SK-N-SH (cell line): ENCODE measurements at places on chromosomes 2 and 18.

DNA sequence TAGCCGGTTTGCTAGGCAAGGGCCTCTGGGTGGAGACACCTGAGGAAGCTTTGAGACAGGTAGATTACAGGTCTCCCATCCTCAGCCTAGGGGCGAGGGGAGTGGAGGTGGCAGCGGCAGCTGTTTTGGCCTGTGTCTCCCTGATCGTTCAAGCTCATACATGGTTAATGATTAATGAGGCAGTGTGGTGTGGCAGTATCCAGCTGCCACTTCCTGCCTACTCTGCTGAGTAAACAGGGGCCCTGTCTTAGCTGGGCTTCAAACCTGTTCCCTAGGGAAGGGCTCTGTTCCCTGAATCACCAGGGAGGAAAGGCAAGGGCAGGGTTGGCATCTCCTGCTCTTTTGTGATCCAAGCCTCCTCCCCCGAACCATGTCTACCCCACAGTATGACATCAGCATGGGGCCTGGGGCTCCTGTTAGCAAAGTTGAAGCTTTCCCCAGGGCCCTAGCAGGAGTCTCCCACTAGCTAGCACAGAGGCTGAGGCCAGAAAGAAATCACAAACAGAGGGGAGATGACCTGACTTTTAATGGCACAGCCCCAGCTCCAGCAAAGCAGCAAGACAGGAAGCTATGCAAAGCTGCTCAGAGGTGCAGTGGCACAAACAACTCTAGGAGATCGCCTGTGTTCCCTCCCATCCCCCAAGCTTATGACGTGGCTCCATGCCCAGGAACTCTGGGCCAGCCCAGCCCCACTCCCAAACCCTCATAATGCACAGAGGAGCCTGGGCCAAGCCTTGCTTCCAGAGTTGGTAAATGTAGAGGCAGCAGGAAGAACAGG lies 3.7 kb upstream of the TUBA4B start:
- H3K27me3 ChIP-seq = peaks cover 8% of the 10 kb centered on the region; the same call in 1 of the 2 replicates
- DNase-seq = no peak
- peaks cover 37% of the 10 kb centered on the region for H3K4me1 ChIP-seq
- no peak overlapping the region for H3K4me3 ChIP-seq

DNA sequence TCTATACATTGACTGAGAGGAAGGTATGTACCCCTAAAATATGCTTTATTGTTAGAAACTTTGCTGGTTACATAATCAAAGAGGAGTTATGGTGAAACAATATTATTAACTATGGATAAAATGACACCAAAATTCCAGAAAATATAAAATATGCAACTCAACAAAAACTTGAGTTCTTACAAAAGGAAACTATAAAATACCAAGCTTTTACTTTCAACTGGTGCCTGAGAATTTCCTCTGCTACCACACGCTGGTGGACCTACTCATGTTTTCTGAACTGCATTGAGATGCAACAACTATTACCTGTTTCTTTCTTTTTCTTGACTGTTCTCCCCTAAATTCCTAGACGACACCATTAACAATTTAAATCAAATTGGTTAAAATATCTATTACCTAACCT lies 8.2 kb upstream of the NFE2L2 start:
- no peaks in the 10 kb centered on the region for H3K36me3 ChIP-seq
- no peak overlapping the region for H3K4me3 ChIP-seq
- H3K4me1 ChIP-seq = no peaks in the 10 kb centered on the region; the same call in 1 of the 2 replicates

DNA sequence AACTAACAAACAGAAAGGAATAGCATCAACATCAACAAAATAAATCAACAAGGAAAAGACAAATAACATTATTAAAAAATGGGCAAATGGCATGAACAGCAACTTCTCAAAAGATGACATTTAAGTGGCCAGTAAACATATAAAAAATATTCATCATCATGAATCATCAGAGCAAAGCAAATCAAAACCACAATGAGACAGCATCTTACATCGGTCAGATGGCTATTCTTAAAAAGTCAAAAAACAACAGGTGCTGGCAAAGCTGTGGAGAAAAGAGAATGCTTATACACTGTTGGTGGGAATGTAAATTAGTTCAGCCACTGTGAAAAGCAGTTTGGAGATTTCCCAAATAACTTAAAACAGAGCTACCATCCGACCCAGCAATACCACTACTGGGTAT lies 327.1 kb downstream of the CMPK2 start:
- H3K4me1 ChIP-seq = no peaks in the 10 kb centered on the region
- no peaks in the 10 kb centered on the region for H3K36me3 ChIP-seq
- DNase-seq = no peak
- no peaks in the 10 kb centered on the region for H3K27me3 ChIP-seq
- no peak overlapping the region for H3K27ac ChIP-seq
- H3K4me3 ChIP-seq = no peak overlapping the region

DNA sequence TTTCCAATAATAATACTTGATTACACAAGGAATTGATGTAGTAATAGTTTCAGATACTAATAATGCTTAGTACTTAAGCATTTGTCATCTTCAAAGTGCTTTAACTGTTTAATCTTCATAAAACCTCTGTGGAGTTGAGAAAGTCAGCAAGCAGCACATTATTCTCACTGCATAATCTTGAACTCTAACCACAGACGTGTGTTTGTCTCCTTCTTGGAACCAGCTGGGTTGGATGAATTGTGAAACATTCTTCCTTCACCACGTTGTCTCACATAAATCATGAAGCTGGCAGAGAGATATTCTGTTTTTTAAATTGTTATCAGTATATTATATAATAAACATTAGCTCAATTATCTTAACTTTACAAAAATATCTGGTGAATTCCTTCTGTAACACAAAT lies 55.1 kb upstream of the LDAH start:
- H3K36me3 ChIP-seq = no peaks in the 10 kb centered on the region
- no peak overlapping the region for H3K4me3 ChIP-seq
- H3K27me3 ChIP-seq = no peaks in the 10 kb centered on the region
- no peaks in the 10 kb centered on the region for H3K4me1 ChIP-seq

- H3K27ac ChIP-seq = no peak overlapping the region
- H3K4me1 ChIP-seq = no peaks in the 10 kb centered on the region
- DNase-seq = no peak
- H3K4me3 ChIP-seq = no peak overlapping the region
These were observed 810.4 kb downstream of the METTL4 start for GRCh38 chr18:1760901-1761300.

DNA sequence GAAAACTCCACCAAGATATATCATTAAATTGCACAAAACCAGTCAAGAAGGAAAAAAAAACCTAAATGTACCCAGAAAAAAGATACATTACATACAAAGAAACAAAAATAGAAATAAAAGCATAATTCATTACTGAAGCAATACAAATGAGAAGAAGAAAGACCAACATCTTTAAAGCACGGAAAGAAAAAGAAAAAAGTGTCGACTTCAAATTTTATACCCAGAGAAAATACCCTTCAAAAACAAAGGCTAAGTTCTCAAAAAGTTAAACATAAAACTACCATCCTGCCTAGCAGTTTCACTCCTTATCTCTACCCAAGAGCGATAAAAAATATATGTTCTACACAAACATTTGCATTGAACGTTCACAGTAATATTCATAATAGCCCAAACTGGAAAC lies 82.0 kb downstream of the ATAD2B start:
- no peak overlapping the region for H3K27ac ChIP-seq
- DNase-seq = no peak
- H3K4me3 ChIP-seq = no peak overlapping the region
- no peaks in the 10 kb centered on the region for H3K27me3 ChIP-seq
- no peaks in the 10 kb centered on the region for H3K4me1 ChIP-seq

GRCh38 chr2:217462121-217462520 lies 540.7 kb downstream of the TNS1 start:
- no peaks in the 10 kb centered on the region for H3K27me3 ChIP-seq
- DNase-seq = no peak
- no peaks in the 10 kb centered on the region for H3K36me3 ChIP-seq
